Mammary epithelial cell (primary cell): ENCODE measurements at places on chromosomes 11 and 22. TPM values are rescaled to one million over a fixed set of nuclear protein-coding genes. Genes with fewer than 3 reads are reported as not detected.

Gene SHANK2
- total RNA-seq: 25.8 TPM

DNA sequence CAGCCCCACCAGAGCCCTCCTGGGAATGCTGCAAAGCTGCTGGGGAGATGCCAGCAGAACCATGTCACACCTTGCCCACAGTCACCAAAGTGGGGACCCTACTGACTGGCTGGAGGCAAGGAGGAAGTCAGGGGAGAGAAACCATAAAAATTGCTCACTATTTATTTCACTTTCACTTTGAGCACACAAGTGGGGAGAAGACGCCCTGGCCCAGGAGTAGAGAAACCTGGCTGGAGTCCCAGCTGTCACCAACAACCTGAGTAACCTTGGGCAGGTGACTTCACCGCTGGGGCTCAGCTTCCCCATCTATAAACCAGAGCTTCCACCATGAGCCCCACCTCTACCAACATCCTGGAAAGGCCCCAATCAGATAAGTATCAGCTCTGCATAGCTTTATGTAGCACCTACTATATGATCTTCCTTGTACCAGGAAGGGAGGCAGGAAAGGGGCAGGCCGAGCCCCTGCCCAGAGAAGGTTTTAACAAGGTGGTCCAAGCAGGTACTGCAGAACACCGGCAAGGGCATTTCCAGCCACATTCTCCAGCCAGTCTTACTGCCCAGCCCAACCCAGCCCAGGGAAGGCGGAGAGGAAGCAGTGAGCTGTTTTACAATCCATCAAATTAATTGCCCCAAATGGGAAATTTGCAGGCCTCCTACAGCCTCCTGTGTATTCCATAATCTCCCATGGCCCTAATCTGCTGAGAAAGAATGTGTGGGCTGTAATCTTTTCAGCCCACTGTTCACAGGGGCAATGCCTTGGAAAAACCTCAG is 27.6 kb downstream of the PLEKHA7 start:
- DNase-seq: no peak

Gene OR4D5
- total RNA-seq: 0.17 TPM

- DNase-seq: peak; percentile 42
Observed at GRCh38 chr11:3165152-3165705, at the start of gene OSBPL5. OSBPL5 (minus strand) TSS chr11:3165310; CDS start chr11:3129148, 36,162 bp downstream.

GRCh38 chr11:405954-406795 is 8.6 kb downstream of the SIGIRR start:
- DNase-seq: no peak

- DNase-seq: no peak
Observed at GRCh38 chr11:75369560-75370255, 18.2 kb upstream of the ARRB1 start.

DNA sequence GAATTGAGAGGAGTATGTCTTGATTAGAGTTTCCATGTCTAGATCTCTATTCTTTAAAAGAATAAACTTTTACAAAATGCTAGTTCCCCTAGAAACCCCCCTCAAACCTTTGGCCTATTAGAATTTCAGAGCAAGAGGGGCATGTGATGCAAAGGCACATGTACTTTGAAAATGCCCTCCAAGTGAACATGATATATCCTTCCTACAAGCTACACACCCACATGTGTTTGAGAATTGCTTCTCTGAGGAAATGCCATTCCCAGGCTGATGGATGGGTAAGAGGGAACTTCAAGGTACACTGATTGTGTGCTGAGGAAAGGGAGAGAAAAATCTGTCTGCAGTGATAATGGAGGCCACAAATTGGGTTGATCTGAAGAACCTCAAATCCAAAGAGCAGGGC is 59.5 kb upstream of the PSMA1 start:
- no peak for DNase-seq
